Natural killer cell treated with Interleukin-12 subunit alpha and Interleukin-12 subunit beta and Interleukin-15 and Interleukin-18, amount 100 ng/mL, for 72 hours (primary cell): ENCODE measurements at places on chromosomes 2 and 18.

- DNase-seq = no peak
Observed at GRCh38 chr2:793236-793635, 116.0 kb upstream of the TMEM18 start.

GRCh38 chr2:127656569-127657231 is 10.7 kb downstream of the GPR17 start:
- DNase-seq = no peak

DNA sequence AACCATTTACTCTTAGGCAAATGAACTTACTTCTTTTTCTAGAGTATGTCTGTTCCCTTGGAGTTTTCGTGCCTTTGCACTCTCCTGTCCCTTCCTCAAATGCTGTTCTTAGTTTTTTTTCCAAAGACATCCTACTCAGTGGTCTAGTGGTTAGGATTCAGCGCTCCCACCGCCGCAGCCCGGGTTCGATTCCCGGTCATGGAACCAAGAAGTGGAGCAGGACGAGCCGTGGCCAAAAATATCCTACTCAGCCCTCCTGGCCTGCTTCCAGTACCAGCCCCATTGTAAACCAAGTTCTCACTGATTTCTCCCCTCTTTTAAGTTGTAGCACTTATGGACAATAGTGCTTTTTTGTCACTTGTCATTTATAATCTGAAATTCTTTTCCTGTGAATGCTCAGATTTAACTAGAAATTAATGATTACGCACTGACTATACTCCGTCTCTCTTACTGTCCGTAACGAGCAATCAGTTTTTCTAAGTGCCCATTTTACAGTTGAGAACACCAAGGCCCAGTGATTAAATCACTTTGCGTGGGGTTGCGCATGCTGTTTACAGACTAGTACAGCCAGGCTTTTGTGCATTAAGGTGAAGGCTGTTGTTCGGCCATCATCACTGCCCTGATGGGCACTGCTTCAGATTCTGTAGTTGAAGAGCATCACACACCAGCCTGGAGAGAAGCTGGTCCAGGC is 17.9 kb downstream of the GREB1 start:
- DNase-seq = no peak

DNA sequence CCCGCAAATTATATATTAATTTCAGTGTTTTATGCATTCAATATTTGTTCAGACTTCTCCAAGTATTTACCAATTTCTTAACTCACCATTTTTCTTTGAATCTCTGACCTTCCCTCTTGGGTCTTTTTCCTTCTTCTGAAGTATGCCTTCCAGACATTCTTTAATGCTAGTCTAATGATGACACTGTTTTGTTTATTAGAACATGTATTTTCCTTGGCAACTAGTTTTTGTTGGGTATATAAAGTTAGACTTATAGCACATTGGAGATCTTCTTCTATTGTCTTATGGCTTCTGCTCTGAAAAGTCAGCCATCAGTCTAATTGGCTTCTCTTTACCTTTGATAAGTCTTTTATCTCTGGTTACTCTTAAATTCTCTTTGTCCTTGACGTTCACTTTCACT is 423.2 kb upstream of the NRP2 start:
- no peak for DNase-seq

- no peak for DNase-seq
Observed at GRCh38 chr18:62325806-62326645, 916 bp downstream of the TNFRSF11A start.

GRCh38 chr2:132414081-132414480 is 2.5 kb upstream of the GPR39 start:
- DNase-seq = no peak

DNA sequence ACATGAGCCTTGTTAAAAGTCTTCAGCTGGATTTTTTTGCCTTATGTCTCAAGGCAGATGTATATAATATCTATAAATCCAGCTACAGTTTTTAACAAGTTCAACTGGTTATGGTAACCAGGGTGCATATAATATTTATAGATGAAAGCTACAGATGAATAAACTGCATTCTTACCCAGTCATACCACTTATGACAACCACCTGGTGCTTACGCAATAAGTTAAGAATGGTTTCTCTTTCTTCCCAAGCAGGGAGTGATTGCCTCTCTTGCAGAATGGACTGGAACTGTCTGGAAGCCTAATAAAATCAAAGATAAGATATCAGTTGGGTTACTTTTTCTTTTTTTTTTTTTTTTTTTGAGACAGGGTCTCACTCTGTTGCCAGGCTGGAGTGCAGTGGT is 19.6 kb downstream of the DHX57 start:
- DNase-seq = no peak

DNA sequence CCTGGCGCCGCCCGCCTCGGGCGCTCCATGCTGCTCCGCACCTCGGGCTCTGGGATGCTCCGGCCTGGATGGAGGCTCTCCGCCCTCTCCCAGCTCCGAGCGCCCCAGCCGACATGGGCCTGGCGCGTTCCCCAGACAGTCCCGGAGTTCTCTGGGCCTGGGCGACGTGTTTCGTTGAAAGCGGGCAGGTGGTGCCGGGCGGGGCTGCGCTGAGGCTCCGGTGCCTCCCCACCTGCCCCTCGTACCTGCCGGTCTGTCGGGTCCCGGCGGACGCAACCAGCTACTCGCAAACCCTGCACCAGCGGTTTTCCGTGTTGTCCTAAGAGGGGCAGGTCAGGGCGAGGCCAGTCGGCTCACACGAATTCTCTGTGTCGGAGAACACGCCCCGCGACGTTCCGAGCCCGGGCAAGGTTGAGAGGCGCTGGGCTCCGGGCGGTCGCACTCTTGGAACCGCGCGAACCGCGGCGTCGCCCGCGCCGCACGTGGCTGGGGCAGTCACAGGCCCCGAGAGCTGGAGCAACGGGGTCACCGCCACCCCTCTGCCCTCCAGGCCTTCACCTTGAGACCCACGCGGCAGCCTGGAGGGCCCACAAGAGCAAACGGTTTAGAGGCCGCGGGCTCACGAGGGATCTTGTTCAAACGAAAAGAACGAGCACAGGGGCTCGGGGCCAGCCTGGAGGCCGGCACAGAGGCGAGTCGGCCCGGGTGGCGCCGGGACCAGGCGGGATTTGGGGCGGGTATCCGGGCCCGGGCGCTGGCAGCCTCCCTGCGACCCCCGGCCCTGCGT is 4.2 kb upstream of the SIX2 start:
- DNase-seq = no peak

DNA sequence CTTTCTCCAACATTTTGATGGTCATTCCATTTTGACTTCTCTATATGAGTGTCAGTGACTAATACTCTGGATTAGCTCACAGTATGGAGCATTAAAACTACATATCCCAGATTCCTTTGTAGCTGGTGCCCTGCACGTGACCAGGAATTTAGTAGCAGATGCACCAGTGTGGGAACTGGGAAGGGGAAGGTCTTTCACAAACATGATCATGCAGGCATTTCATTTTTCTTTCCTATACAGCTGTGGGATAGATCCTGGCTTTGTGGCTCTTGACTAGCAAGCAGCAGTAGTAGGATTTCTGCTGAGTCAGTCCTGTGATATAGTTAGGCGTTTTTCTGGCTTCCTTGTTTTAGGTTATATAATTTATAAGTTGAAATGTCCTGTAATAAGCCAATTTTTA is 971.0 kb upstream of the CDH2 start:
- DNase-seq = no peak

GRCh38 chr18:62450546-62451410 is 72.0 kb upstream of the ZCCHC2 start:
- DNase-seq = no peak

DNA sequence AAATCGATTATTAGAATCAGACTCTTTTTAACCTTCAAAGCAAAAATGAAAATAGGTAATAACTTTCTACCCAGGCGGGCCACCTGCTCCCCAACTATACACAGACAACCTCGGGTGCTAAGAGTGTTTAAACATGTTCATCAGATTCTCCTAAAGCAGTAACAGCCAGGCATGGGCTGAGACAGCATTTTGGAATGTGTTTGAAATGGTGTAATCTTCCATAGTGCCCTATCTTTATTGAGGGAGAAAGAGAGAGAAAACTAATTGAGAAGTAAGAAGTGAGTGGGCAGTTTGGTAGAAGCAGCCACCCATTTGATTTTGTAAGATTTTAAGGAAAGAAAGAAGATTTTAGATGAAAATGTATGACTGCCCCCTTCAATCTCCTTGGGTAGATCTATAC is 196.1 kb upstream of the CTAGE1 start:
- no peak for DNase-seq

DNA sequence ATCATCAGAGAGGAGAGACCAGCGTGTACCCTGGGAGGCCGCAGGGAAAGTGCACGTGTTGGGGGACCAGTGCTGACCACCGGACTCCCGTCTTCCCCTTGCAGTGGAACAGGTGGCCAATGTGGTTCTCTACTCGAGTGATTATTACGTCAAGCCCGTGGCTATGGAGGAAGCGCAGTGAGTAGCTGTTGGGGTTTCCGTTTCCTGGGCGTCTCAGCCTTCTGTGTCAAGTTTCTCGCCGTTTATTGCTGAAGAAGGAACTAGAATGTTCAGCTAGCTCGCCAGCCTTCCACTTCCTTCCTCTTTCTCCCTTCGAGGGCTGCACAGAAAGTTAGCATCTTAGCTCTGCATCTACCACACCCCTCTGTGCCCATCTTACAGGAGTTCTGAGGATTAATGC is 22.8 kb upstream of the DGKD start:
- DNase-seq = peak; percentile 85

GRCh38 chr2:226800941-226801784 is 1.5 kb upstream of the IRS1 start:
- DNase-seq = peak; percentile 65

- DNase-seq = peak; percentile 66
Observed at GRCh38 chr2:55519938-55520885, 694 bp downstream of the CFAP36 start.

DNA sequence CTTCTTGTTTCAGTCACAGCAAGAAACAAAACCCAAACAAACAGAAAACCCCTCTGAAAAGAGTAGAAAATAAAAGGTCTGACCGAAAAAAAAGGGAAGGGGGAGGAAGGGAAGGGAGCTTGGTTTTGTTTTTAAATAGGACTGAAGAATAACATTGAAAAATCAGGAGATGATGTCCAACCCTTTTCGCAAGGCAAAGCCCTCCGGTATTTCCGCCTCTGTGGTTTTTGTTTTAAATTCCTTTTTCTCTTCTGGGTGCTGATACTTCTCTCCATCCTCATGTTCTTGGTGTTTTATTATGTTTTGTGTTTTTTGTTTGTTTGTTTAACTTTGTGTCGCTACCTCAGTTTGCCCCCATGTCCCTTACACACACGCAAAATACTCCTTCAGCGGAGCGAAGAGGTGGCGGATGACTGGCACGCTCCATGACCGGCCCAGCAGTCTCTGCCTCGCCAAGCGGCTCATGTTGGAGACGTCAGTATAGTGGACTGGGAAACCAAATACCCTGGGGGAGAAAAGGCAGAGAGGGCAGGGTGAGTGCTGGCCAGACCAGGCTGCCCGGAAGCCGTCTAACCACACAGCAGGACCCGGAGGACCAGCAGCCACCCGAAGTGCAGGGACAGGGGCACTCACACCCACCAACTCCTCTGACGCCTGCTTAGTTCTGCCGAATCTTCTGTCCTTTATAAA is 65.7 kb upstream of the POMC start:
- DNase-seq = no peak

- peak; percentile 76 for DNase-seq
Observed at GRCh38 chr18:2847317-2848246, 776 bp downstream of the EMILIN2 start.

- no peak for DNase-seq
Observed at GRCh38 chr2:142175813-142176338, 45.1 kb upstream of the LRP1B start.

DNA sequence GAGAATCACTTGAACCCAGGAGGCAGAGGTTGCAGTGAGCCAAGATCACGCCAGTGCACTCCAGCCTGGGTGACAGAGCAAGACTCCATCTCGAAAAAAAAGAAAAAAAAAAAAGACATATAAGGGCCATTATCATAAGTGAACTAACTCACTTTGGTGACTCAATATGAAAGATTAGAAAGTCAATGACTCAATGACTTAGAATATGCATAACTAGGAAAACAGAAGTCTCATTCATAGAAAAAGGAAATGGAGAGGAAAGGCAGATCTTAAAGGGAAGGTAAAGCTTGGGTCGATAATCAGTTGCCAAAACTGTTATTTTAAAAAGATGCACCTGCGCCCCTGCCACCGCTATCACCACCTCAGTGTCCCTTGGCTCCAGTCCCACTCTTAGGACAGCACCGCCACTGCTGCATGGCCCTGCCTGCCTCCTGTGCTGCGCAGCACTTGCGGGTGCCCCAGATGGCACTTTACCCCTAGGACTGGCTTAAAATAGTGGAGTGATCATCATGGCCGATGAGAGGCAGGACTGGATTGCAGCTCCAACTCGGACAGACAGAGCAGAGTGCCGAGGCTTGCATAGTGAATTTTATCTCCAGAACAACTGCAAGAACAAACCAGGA is 54.7 kb downstream of the INO80D start:
- no peak for DNase-seq

DNA sequence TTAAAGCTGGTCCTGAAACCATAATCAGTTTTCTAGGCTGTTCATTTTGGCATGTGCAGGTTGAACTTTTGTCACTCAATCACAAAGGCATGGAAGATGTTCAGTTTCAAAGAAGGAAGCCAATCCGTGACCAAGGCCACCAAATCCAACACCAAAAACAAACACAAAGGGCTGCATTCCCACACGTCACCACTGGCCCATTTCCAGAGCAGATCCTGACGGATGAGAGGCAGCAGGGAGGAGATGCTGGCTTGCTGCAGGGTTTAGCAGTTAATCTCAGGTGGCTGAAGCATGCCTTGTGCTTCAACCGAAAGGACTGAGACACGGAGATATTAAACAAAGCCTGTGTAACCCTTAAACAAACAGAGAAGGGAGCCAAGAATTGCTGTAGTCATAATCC is 191.9 kb upstream of the CTAGE1 start:
- DNase-seq = no peak

DNA sequence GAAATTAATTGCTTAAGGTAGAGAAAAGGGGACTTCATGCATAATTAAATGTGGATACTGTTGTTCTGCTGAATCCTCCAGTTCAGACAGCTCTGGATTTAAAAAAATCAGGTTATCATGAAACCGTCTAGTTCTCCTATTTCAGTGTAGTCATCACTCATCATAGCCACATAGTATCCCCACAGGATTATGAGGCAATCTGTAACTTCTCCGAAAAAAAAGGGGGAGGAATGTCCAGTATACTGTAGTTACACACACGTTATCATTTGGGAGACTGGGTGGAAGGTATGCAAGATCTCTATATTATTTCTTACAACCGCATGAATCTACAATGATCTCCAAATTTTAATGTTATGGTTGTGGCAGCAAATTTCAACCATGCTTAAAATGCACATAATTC is 114.0 kb downstream of the HIBCH start:
- no peak for DNase-seq
